SHP77 treated with DMSO at 0.1 percent for 48 hours (cell line): ENCODE measurements at places on chromosomes 6 and 20.

- no peak for DNase-seq
Observed at GRCh38 chr6:69555088-69555638, 241.6 kb downstream of the LMBRD1 start.

GRCh38 chr6:101013612-101014195 lies 132.6 kb upstream of the ASCC3 start:
- DNase-seq: no peak

- DNase-seq: no peak
Observed at GRCh38 chr6:142521791-142522190, 220.0 kb downstream of the ADGRG6 start.

DNA sequence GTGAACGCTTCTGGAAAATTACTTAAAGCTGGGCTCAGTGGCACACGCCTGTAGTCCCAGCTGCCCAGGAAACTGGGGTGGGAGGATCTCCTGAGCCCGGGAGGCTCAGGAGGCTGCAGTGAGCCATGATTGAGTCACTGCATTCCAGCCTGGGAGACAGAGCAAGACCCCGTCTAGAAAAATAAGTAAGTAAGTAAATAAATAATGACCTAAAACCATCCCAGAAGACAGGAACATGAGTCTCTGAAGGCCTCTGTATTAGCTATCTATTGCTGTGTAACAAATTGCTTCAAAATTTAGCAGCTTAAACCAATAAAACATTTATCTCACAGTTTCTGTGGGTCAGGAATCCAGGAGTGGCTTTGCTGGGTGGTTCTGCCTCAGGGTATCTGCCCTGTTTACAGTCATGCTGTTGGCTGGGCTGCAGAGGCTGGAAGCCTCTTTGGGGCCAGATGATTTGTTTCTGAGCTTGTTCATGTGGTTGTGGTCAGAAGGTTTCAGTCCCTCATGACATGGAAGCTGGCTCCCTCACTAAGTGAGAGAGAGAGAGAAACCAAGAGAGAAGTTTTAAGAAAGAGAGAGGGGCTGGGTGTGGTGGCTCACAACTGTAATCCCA lies 48.4 kb upstream of the NCOA3 start:
- no peak for DNase-seq

- no peak for DNase-seq
Observed at GRCh38 chr20:2307136-2307535, 11.3 kb downstream of the TGM3 start.

- no peak for DNase-seq
Observed at GRCh38 chr6:17600527-17601385, 654 bp downstream of the FAM8A1 start.
